Stimulated activated CD4-positive, alpha-beta T cell treated with anti-CD3 and anti-CD28 coated beads, Interleukin-12 subunit alpha, Interleukin-12 subunit beta, amount 100 ng/mL, for 24 hours (primary cell): ENCODE measurements at places on chromosomes 5 and 9.

GRCh38 chr9:89878687-89879086 lies 273.9 kb downstream of the GADD45G start:
- no peak for DNase-seq

DNA sequence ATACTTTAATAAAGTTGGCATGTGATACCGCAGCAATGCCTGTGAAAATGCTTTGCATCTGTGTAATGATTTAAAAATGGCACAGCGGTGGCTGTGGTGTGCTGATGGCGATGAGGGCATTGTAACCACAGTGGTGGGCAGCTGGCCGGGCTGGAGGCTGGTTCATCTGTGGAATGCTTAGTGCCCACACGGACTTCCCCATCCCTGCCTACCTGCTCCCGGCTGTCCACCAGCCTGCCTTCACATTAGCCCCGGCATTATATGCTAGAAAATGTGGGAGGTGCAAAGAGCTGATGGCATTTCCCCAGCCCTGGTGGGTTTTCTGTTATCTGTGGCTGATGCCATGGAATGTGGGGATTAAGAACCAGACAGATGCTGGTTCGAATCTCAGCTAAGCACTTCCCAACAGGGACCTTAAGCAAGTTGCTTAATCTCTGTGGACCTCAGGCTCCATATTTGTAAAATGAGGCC lies 2.9 kb upstream of the NDST1 start:
- DNase-seq: no peak

GRCh38 chr5:8508231-8508630 lies 639.3 kb downstream of the MTRR start:
- no peak for DNase-seq

DNA sequence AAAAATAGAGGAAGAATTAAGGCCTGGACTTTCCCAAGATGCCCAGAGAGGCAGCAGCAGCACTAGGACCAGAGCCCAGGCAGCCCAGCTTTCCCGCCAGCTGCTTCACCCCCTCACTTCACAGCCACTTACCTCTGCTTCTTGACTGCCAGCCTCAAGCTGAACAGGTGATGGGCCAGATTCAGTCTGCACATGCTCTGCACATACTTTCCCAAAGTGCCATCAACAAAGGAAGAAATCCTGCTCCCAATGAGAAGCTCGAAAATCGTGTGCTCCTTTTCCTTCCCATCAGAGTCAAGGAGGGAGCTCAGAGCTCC lies 4.1 kb upstream of the SLC25A48 start:
- no peak for DNase-seq

- no peak for DNase-seq
These were observed 4.9 kb upstream of the JAK2 start for GRCh38 chr9:4980086-4980727.

DNA sequence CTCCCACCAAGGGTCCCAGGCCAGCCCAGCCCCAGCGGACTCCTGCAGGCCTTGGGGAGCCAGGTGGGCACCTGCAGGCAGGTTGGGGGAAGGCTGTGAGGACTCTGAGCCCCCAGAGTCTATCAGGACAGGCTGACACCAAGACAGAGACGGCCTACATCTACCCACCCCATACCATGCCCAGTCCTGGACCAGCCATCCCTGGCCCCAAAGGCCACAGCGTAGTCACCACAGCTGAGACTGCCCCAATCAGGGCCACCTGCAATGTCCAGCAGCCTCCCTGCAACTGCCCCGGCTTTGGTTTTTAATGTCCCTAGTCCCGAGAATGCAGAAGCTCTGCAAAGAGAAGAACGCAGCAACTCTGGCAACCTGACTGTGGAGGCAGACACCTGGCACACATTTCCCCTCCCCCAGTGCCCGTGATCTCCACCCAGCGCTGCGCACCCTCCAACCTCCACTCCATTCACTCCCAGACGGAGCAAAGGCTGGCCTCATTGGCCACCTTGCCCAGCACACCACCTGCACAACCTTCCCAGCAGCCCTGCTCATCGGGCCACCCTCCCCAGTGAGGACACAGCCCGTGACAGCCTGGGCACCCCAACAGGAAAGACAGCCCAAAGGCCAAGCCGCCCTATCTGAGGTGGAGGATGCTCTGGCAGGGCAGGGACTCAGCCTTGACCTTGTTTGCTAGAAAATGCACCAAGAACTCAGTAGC lies 14.9 kb downstream of the ADAMTS2 start:
- DNase-seq: no peak

GRCh38 chr5:126471875-126472537 lies 48.8 kb downstream of the GRAMD2B start:
- no peak for DNase-seq

GRCh38 chr5:89457411-89458331 lies 574.7 kb upstream of the MEF2C start:
- DNase-seq: no peak

DNA sequence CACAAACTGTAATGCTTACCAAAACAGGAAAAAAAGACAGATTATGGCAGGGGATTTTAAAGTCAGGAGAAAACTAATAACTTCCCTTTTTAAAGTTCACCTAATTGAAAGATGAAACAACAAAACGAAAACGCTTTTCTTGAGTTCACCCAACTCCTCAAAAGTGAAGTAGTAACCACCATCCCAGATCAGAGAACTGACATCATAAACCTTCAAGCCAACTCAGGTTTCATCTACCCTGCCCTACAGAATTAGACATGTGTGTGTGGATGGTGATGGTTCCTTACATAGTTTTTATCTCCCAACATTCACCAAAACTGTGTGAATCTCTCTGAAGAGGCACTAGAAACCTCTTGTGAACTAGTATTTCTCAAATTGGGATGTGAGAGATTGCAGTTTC lies 195.2 kb upstream of the PTGER4 start:
- no peak for DNase-seq

DNA sequence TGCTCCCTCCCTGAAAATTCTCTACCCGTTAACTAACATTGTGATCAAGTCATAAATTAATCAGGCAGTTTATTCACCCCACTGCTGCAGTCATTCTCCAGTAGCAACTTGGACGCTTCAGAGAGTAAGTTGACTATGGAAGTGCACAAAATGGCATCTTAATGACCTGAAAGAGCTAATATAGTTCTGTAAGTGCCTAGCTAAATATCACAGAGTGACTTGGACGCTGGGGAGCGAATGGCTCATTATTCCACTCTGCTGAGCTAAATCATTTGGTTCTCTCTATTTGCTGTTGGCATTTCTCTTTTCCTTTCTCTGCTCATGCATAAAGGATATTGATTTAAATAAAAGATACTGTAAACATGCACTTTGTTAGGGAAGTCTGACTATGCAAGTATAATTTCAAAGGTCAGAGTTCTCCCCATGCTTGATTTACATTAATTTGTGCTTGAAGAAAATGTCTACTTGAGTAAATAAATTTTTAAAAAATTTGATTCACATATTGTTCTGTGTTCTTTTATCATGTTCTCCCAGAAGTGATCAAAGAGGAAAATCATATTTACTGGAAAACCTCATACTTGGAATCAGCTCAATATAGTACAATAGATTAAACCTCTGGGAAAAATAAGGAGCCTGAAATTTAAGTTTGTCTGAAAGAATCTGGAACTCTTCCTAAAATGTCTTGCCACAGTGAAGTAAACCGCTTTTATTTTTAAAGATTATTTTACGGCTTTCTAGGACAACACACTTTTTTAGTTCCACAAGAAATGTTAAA lies 169.5 kb upstream of the HAPLN1 start:
- DNase-seq: no peak

DNA sequence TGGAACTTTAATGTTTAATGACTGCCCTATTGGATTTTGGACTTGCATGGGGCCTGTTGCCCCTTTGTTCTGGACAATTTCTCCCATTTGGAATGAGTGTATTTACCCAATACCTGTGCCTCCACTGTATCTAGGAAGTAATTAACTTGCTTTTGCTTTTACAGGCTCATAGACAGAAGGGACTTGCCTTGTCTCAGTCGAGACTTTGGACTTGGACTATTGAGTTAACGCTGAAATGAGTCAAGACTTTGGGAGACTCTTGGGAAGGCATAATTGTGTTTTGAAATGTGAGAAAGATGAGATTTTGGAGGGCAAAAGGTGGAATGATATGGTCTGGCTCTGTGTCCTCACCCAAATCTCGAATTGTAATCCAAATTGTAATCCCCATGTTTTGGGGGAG lies 368.2 kb downstream of the PDE4D start:
- no peak for DNase-seq

GRCh38 chr5:59002162-59002825 lies 419.4 kb downstream of the RAB3C start:
- no peak for DNase-seq

- DNase-seq: no peak
These were observed 179.4 kb downstream of the CFAP90 start for GRCh38 chr5:7671381-7671993.

DNA sequence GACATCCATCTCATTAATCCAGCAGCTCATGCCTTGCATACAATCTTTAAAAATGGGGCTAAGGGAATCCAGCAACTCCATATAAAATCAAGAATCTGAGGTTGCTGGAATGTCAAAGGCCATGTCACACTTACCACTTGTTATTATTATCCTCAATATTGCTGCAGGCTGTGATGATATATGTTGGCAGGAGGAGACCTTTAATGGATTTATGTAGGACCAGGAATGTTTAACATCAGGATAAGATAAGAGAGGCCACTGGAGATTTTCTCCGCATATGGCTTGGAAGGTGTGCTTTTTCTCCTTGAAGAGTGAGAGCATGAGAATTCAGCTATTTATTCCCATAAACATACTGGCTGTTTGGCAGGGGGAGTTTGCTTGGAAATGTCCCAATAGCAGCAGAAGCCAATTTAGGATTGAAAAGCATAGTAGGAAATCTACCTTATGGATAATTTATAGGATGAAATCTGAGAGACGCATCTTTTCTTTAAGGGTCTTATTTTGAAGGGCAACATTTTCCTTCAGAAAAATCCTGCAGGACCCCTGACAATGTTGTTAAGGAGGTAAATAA lies 481.4 kb downstream of the AGTPBP1 start:
- DNase-seq: no peak

GRCh38 chr5:78765756-78766411 lies 117.3 kb upstream of the LHFPL2 start:
- no peak for DNase-seq

DNA sequence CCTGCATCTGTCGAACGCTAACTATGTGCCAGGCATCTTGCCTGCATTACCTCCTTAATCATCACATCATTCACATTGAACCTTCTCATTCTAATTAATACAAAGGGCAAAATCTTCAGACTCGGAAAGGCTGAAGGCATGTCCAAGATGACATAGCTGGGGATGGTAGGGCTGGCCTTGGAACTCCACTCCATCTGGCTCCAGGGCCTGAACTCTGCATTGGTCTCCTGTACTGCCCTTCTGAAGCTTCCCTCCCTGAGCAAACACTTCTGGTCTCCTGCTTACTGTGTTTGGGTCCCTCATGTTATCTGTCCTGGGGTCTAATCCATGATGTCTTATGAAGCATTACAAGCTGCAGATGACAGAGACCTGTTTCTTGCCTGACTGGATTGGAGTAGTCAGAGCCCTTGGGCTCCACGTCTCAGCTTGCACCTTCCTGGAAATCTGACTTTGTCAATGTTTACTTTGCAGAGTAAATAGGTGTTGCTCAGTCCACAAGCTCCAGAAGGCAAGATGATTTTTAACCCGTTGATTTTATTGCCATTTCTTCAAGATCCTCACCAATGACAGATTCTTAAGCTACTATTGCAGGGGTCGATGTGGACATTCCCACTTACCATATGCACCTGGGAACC lies 106.1 kb downstream of the GALNT10 start:
- no peak for DNase-seq

DNA sequence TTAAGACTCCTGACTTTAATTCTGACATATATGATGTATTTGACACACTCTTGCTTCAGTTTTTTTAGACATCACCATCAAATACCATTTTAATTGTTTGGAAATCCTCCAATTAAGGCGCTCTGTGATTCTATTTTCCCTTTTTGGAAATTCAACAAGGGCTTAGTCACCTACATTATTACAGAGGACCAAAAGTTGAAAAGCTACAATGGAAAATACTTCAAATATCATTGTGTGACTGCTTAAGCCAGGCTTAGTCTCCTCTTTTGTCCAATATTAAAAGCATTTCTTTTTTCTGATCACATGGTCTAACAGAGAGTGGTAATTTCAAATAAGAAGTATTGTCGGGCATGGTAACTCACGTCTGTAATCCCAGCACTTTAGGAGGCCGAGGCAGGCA lies 160.3 kb downstream of the CEMIP2 start:
- DNase-seq: no peak

GRCh38 chr5:1998716-1999317 lies 116.1 kb upstream of the IRX4 start:
- no peak for DNase-seq
